ENCODE measurements at places on chromosomes 7 and 10. TPM values are rescaled to one million over a fixed set of nuclear protein-coding genes. Genes with fewer than 3 reads are reported as not detected.

DNA sequence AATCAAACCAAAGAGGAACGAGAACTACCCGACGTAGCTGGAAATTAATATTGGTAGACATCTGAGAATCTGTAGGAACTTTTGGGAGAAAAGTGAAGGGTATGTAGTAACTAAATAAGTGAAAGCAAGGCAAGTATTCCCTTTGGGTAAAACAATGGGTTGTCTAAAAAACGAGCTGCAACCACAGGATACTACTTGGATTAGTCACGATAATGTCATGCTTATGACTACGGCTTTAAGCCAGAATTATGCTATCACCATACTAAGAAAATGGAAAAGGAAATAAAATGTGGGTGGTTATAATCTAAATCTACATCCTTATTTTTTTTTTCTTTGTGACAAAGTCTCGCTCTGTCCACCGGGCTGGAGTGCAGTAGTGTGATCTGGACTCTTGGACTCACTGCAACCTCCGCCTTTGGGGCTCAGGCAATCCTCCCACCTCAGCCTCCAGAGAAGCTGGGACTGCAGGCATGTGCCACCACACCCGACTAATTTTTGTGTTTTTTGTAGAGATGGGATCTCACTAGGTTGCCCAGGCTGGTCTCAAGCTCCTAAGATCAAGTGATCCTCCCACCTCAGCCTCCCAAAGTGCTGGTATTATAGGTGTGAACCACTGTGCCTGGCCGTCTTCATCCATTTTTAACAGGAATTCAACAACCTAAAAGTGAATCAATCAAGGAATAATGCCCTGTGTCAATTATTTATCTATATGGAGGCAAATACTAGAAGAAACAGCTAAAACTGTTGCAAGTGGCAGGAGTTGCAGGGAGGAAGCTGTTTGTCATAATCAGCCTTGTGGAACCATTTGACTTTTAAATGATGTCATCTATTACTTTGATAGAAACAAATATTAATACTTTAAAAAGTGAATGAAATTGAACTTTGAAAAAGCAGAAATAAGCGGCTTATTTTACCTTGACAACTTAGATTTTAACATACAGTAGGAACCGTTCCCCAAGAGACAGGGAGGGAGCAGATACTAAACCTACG, 189.3 kb downstream of the PRPF18 start:
- no peak for DNase-seq

DNA sequence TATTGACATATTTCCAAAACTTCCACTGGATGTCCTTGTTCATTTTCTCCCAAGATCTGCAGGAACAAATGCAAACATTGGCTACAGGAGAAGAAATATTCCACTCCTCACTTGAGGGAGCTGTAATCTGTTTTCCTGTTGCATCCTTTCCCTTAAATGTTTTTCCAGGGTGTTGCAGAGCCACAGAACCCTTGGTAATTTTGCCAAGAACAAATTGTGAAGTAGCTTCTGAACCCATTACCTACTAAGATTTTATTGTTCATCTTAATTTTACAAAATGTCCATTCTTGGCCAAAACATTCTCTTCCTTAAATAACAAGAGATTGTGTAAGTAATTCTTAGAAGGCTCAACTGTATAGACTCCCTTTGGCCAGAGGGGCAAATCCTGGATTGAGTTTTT, 177.0 kb downstream of the GNAT3 start:
- DNase-seq, result no peak

DNA sequence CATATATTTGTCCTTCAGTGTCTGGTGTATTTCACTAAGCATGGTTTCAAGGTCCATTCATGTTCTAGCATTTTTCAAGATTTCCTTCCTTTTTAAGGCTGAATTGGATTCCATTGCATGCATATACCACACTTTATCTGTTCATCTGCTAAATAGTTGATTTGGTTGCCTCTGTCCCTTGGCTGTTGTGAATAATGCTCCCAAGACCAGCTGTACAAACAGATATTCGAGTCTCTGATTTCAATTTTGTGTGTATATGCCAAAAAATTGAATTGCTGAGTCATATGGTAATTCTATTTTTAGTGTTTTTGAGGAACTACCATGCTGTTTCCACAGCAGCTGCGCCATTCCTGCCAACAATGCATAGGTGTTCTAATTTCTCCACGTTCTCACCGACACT, 216.4 kb downstream of the NRG3 start:
- no peak for DNase-seq

GRCh38 chr7:151247611-151248345, 716 bp downstream of the SMARCD3 start:
- DNase-seq, result no peak

DNA sequence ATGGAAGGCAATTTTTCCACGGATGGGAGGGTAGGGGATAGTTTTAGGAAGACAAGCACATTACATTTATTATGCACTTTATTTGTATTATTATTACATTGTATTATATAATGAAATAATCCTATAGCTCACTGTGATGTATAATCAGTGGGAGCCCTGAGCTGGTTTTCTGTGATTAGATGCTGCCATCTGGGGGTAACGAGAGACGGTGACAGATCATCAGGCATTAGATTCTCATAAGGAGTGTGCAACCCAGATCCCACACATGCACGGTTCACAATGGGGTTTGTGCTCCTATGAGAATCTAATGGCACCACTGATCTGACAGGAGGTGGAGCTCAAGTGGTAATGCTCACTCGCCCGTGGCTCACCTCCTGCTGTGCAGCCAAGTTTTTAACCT, 103.9 kb upstream of the STK17A start:
- DNase-seq, result no peak

GRCh38 chr7:18532813-18533212, 37.3 kb downstream of the HDAC9 start:
- no peak for DNase-seq

DNA sequence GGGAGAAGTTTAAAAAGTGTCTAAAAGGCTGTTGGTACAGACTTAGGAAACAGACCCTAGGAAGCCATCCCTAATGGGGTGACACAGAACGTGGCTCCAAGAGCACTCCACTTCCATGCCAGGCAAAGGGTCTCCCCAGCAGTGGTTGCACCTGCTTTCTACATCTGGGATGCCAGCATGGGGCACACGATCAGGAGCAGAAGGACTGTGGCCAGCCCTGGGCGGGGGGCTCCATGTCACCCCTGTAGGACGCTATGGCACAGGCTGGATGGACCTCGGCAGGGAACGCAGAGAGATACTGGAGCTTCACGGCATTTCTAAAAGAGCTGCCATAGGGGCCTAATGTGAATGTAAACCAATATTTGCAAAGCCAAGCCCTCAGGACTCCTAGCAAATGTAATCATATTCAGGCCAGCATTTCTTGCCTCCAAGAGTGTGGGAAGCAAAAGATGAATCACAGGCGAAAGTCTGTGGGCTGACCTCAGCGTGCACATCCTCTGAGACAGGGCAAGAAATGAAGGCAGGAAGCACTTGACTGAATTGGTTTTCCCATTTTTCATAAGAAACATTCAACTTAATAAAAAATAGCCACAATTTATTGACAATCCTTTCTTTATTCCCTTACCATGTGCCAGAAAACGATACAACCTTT, 93.9 kb downstream of the ATXN7L1 start:
- no peak for DNase-seq

GRCh38 chr10:86182595-86182994, 184.0 kb downstream of the GRID1 start:
- no peak for DNase-seq

DNA sequence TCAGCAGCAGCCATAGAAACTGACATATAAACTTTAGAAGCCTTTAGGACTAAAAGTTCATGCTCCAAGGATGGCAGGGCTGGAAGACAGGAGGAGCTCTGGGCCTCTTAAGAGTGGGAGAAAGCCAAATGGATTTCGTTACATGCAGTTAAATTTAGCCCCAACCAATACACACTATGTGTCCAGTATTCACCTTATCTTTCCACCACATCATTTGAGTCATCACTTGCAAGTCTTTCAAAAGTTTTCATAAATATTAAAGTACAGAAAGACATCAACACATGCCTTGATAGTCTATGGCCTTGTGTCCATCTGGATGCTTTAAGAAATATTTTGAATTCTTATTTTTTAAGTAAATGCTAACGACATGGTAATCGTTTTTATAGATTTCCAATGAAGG, 392.4 kb upstream of the LRRN3 start:
- DNase-seq, result no peak

- no peak for DNase-seq
Measured at GRCh38 chr7:108839076-108839475, 269.4 kb downstream of the DNAJB9 start.

DNA sequence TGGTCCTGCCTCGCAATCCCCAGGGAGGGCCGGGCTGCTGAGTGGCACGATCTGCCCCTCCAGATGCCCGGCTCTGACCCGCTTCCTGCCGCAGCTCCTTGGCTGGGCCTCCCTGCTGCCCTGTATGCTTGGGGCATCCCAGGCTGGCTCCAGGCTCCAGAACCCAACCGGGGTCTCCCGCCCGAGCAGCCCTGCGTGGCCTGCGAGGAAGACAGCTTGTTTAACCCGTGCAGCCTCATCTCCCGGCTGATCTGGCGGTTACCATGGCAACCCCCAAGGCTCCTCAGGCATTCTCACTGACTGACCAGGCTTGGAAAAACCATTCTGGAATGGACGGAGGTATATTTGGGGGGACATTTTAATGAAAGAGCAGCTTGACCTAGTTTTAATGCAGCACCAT, 232.4 kb upstream of the MYO3A start:
- DNase-seq, result no peak

DNA sequence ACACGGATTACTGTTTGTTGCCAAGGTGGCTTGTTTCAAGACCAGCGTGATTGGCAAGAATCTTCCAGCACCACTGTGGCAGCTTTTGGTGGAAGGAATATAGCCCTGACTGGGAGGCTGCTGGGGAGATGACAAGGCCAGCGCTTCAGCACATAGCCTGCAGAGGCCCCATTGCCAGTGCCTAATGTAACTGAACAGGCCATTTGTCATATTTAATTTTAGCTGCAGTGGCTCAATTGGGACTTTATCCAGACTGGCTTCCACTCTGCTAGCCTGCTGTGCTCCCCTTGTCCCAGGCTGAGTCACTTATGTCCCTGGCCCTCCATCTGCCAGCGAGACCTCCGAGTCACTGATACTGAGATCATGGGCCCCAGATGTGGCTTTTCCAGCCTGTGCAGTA, 483.1 kb downstream of the GALNT17 start:
- no peak for DNase-seq

GRCh38 chr7:15692501-15693020, 6.1 kb upstream of the MEOX2 start:
- no peak for DNase-seq

DNA sequence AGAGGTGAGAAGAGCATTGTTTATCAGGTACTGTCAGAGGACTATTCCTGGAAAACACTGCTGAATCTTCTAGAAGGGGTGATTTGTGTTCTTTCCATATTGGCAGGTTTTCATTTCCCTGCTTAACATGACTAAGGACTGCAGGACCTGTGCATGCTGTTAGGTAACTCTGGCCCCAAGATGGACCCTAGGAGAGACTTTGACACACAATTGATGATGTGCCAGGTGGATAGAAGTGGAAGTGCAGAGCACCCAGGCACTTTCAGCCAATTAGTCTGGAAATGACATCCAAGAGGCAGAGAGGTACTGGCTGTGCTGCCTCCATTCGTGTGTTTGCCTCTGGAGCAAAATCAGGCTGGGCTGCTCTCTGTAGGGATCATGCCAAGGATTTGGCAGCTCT, 496.3 kb upstream of the GALNT17 start:
- DNase-seq, result no peak

GRCh38 chr7:19128856-19129255, 11.4 kb upstream of the TWIST1 start:
- DNase-seq, result no peak

DNA sequence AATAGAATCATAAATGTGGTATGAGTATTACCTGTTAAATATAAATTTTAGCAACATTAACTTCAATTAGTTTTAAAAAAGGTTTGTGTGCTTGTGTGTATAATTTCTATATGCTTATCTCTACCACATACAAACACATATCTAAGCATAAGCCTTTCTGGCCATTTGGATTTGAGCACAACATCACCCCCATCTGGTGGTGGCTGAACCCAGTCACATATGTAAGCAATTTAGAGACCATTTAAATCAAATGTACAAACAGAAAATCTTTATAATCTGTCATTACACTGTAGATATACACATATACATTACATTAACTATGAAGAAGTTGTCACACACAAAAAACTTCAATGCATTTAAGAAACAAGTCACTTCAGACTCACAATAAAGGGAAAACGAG, 31.7 kb downstream of the GPR22 start:
- no peak for DNase-seq

- no peak for DNase-seq
Measured at GRCh38 chr7:137221467-137221866, 122.1 kb downstream of the PTN start.

DNA sequence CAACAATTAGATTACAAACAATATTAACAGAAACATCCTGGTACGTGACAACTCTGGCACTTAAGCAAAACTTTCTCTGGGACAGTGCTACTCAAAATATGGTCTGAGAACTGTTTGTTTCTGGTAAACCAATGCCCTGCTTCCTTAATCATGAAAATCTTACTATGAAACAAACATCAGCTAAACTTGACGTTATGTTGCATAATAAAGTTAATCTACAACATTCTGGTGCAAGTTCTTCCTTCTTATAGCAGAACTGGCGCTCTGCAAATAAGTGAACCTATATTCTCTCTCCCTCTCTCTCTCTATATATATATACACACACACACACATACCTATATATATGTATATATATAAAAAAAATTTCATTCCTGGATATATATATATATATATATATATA, 7.8 kb downstream of the C7orf33 start:
- DNase-seq, result no peak

GRCh38 chr7:81680120-81680519, 89.7 kb downstream of the HGF start:
- no peak for DNase-seq

- no peak for DNase-seq
Measured at GRCh38 chr7:84069033-84069432, 125.6 kb downstream of the SEMA3A start.

GRCh38 chr7:92643821-92644220, 53.6 kb upstream of the FAM133B start:
- DNase-seq, result no peak

CPA2 gene
- 0.61 TPM for polyA plus RNA-seq

ACBD7 gene
- 8.0 TPM for polyA plus RNA-seq

MUC12 gene
- 0.23 TPM for polyA plus RNA-seq

CNPY1 gene
- not detected for polyA plus RNA-seq

ADCY1 gene
- polyA plus RNA-seq, result 3.0 TPM

SFTPD gene
- 0.97 TPM for polyA plus RNA-seq
